Thymus (tissue), 14 donors: ENCODE measurements at places on chromosomes 11 and 22. TPM values are rescaled to one million over a fixed set of nuclear protein-coding genes. Genes with fewer than 3 reads are reported as not detected.

- no peak for DNase-seq
Observed at GRCh38 chr11:16799221-16799620, 60.8 kb downstream of the C11orf58 start.

The FAM180B gene
- total RNA-seq, result not detected

The DDI1 gene
- total RNA-seq, result not detected

DNA sequence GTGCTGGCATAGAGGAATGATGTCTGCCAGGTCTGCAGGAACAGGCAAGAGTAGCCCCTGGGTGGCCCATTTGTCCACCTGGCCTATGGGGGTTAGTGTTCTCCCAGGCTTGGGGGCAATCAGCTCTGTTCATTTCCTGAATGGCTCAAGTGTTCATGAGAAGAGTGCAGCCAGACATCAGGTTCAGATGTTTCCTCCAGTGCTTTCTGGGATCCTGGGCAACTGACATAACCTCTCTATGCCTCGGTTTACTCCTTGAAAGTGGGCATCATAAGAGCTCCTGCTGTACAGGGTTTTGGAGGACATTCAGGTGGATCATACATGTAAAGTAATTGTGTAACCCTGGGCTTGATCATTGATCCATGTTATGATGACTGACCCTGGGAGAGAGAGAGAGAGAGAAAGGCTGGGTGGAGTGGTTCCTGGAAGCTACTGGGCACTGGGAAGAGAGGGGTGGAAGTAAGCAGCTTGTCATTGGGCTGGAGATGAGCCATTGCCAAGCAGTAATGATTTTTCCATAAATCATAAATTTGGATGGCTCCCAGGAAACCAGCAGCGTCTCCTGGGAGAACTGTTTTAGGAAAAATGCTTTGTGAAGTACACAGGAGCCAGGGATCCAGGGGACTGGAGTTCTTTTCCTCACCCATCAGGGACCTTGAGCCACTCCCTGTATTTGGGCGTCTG lies 30.2 kb upstream of the ACCSL start:
- no peak for DNase-seq

The MYO7A gene
- 1.5 TPM for total RNA-seq

The SLC22A6 gene
- not detected for total RNA-seq

The NCAPD3 gene
- 24.4 TPM for total RNA-seq

The FXYD6 gene
- 25.7 TPM for total RNA-seq

- DNase-seq, result no peak
Observed at GRCh38 chr11:117839936-117840813, 15.6 kb upstream of the FXYD2 start.

The KRTAP5-1 gene
- not detected for total RNA-seq

DNA sequence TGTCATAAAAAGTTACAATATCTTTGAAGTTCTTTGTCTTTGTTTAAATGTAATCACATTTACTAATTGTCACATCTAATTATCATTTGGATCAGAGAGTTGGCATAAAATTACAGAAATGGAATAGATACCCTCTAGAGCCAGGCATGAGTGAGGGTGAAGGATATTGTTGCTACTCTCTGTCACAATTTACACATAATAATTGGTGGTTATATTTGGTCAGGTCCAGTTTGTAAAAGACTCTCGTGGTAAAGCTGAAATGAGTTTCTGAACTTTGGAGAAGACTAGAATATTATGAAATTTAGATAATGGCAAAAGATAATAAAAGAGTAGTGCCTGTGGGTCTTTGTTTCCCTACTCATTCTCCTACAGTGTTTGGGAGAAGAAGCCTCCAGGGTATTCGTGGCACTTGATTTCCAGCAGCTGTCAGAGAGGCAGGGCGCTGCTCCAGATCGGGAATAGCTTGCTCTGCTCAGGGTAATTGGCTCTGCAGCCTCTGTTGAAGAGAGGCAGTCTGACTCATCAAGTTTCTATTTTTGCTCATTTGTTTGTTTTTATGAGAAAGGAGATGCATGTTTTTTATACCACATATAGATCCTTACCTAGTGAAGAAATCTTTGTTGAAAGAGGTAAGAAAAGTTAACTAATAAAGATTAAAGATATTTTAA lies 349.9 kb downstream of the CNTN5 start:
- DNase-seq, result no peak

- DNase-seq, result no peak
Observed at GRCh38 chr11:47183031-47183856, 3.0 kb downstream of the PACSIN3 start.

DNA sequence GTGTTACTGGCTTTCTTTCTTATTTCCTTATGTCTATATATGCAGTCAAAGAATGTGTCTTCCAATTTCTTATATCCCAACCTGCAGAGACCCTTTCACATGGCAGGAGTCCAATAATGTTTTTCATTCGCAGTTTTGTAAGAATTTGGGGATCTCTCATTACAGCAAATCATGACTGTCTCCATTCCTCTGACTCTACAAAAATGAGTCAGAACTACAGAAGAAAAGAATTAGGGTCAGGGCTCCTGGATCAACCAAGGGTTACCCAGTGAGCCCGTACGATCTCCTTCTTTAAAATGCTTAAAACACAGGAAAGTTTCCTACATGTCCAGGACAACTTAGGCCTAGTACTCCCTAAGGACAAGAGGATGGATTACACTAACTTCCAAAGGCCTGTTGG lies 42.2 kb downstream of the RPUSD4 start:
- DNase-seq, result no peak

DNA sequence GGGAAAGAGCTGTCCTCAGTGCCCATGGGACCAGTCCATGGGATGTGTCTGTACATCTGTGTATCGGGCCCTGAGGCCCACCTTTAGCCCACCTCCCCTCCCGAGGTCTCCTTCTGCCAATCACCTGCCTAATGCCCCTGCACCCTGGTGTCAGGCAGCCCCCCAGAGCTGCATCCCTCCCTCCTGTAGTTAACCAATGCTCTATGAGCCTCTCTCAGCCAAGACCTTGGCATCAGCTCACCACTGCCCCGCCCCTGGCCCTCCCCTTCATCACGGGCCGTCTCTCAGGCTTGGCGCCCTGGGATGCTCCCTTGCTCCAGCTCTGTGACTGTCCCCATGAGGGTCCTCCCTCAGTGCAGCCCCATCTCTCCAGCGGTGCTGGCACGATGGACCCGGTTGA lies 18.5 kb downstream of the MGAT3 start:
- no peak for DNase-seq

- DNase-seq, result no peak
Observed at GRCh38 chr22:39422101-39422500, 22.5 kb downstream of the TAB1 start.

DNA sequence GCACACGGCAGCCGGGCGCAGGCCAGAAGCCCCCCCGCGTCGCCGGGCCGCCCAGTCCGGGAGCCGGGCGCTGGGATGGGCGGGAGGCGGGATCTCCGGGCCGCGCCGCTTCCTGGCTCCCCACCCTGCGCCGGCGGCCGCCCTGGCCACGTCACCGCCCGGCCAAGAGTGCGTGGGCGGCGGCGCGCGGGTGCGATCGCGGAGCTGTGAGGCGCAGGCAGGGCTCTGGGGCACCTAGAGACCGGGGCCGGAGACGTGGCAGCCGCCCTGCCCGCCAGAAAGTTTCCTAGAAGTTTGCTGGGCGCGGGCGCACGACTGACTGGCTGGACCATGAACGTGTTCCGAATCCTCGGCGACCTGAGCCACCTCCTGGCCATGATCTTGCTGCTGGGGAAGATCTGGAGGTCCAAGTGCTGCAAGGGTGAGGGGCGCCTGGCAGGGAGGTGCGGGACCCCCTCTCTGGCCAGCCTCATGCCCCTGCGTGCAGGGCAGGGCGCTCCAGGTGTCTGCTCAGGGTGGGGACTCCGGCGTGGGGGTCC lies at the start of gene KDELR3:
TSS of gene KDELR3 (plus strand) at position 193 of the 539 bp plus-strand sequence. CDS start at position 331, 138 bp downstream.
- DNase-seq, result no peak

The CCDC81 gene
- 0.52 TPM for total RNA-seq

The PRRG4 gene
- 3.1 TPM for total RNA-seq

DNA sequence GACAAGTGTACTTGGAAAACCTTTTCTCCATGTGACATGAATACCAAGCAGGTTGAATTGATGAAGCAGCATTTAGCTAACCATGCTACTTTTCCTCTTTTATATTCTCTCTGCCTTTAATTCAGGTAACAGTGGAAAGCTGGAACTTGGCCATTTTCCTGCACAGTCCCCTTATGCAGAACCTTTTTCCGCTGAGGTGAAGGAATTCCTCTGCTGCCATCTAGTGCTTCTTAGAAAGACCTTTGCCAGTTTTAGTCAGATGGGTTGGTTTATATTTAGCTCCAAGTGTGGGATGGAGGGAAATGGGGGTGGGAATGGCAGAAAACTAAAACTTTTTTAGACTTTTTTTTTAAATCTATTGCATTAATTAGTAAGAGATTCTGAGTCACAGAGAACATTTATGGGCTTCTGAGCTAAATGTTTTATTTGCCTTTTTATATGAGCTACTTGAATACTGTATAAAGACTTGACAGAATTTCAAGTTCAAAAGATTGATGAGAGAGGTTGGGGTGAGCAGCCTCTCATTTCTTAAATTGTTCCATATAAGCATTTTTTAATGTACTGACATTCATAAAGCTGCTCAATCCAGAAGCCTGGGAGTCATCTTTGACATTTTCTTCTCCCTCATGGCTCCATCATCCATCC lies 153.9 kb upstream of the ZC3H12C start:
- no peak for DNase-seq

The MOGAT2 gene
- total RNA-seq, result 0.14 TPM

The DDTL gene
- 1.3 TPM for total RNA-seq

DNA sequence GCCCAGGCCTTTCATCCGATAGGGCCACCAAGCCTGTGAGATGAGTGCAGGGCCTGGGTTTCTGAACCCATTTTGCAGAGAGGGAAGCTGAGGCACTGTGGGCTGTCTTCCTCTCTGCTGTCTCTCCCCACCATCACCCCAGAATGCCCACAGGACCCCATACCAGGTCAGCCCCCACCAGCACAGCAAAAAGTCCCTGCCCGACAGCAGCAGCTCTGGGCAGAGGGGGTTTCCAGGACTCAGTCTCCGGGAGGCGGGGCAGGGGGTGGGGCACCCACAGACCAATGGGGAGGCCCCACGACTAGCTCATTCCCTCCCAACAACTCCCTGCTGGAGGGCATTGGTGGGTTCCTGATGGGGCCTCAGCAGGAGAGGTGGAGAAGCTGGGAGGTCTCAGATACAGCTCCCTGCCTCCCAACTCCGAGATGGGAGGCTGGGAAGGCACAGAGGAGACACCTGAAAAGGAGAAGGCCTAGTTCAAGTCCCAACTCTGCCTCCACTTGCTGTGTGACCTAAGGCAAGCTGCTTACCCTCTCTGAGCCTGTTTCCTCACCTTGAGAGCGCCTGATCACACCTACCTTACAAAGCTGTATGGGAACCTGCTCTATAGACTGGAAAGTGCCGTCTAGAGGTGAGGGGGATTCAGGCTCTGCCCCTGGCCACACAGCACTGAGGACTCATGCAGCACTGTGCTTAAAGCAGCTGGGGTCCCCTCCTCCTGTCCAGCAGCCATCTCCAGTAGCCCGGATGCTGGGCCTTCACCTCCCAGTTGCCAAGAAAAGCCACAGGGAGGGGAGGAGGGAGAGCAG lies 3.5 kb downstream of the CBX7 start:
- no peak for DNase-seq

The MEN1 gene
- 10.8 TPM for total RNA-seq

DNA sequence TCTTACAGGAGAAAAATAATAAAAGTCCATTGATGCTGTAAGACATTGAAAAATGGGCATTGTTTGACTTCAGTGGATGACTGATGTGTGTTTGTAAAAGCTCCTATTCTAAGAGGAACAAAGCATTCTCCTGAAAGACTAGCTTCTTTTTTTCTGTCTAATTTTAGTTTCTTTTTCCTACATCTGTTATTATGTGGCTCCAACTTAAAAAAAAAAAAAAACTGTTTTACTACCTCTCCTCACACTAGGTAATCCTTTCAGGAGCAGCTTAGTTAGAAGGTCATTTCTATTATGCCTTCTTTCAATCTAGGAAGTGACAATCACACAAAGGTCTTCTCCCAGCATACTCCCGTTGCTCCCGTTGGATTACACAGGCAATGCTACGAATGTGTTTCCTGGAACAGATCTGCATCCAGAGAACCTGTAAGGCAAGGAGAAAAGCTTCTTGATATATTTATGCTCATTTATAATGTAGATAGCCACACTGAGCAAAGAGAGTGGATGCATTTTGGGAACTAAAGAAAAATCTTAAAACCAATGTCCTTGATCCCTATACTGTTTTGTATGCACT lies 595.1 kb upstream of the CCDC179 start:
- no peak for DNase-seq

The GAL3ST1 gene
- total RNA-seq, result 0.09 TPM

The CNIH2 gene
- total RNA-seq, result 1.6 TPM

- DNase-seq, result no peak
Observed at GRCh38 chr22:28548406-28548805, 131.2 kb downstream of the TTC28 start.

DNA sequence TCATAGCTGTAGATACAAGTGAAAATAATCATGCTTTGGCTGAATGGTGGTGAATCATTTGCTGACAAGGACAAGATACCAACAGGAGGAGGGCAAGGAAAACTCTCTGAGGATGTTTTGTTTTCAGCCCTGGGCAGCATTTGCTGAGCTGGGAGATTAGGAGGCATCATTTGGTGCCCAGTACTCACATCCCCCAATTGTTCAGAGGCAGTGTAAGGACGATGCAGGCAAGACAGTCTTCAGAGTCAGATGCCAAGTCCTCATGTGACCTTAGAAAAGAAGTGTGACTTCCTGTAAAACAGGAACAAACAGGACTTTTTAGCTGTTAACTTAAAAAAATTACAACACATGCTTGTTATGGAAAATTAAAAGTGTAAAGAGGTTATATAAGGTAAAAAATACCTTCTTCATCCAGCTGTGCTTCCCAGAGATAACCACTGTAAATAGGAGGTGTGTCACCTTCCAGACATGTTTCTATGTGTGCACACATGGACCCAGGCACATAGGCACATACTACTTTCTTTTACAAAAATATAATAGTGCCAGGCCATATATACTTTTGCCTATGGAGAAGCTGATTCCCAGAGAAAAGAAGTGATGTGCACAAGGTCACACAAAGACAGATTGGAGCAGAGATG lies 18.0 kb downstream of the CNTF start:
- no peak for DNase-seq

The MS4A4A gene
- total RNA-seq, result 14.1 TPM

DNA sequence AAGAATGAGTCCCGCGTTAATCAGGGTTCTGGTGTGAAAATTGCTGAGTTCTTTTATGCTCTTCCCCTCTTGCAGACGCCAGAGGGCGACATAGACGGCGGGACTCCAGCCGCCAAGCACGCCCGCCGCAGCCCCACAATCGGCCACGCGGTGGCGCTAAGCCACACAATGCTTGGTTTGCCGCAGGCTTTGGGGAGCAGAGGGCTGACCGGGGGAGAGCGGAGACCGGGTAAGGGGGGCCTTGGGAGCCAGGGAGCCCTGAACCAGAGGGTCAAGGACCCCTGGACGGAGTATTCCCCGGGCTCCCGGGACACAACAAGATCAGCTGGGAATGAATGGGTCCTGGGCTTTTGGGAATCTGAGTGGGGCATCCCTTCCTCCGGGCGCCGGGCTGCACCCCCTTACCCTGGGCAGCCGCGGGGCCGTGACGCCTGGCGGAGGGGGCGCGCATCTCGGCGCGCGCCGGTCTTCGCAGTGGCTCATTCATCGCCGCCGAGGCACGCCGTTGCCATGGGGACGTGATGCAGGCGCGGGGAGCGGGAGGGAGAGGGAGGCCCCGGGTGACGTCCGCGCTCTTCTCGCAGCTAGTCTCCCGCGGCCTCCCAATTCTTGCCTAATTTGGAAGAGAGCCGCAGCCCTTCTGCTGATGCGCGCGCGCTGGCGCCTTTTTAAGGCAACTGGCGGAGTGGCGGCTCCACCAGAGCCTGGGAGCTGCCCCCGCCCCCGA lies 12.2 kb upstream of the NPAS4 start:
- no peak for DNase-seq
